NCI-H1436 (cell line): ENCODE measurements at places on chromosomes 5 and 9.

DNA sequence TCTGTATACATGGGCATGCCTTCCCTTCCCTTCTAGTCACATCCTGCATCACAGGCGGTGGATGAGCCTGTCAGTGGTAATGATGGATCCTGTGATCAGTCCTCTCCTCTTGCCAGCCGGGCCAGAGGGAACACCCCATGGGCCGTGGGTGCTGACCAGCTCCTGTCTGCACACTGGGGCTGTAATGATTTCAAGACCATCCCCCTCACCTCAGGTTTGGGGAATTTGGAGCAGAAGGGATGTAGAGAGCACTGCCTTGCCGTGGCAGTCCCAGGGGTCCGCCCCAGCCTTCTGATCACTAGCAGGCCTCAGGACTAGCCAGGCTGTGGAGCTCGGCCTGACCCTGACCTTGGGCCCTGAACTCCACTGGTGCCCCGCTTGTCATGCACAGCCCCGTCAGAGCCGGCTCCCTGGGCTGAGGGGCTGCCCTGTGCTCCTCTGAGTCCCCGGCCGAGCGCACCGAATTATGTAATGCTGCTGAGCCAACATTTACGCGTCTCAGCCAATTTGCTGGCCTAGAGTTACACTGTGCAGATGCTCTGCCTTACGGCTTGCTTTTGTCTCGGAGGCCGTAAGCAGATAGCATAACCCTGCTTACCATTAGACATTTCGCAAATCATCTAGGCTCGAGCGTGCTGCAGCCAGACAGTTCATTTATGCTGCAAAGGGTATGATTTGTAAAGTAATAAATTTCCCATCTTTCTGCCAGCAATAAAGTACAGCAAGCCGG, 155.3 kb downstream of the MACROH2A1 start:
- DNase-seq = no peak

GRCh38 chr5:77636641-77637169, 1.8 kb downstream of the OTP start:
- no peak for DNase-seq

DNA sequence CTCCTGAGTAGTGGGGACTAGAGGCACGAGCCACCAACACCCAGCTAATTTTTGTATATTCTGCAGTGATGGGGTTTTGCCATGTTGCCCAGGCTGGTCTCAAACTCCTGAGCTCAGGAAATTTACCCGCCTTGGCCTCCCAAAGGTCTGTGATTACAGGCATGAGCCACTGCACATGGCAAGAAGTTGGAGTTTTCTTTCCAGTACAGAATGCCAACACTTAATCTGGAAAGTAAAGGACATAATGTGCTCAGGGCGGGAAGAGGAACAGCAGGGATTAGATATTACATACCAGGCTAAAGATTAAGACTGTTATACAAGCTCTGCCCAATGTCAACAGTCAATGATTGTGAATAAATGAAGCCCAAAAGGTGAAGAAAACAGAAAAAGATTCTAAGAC, 47.2 kb upstream of the AGXT2 start:
- no peak for DNase-seq

GRCh38 chr5:78550891-78551290, 97.7 kb downstream of the LHFPL2 start:
- DNase-seq = no peak

- DNase-seq = peak; percentile 70
These were observed 33.5 kb downstream of the ANXA6 start for GRCh38 chr5:151123897-151124751.

DNA sequence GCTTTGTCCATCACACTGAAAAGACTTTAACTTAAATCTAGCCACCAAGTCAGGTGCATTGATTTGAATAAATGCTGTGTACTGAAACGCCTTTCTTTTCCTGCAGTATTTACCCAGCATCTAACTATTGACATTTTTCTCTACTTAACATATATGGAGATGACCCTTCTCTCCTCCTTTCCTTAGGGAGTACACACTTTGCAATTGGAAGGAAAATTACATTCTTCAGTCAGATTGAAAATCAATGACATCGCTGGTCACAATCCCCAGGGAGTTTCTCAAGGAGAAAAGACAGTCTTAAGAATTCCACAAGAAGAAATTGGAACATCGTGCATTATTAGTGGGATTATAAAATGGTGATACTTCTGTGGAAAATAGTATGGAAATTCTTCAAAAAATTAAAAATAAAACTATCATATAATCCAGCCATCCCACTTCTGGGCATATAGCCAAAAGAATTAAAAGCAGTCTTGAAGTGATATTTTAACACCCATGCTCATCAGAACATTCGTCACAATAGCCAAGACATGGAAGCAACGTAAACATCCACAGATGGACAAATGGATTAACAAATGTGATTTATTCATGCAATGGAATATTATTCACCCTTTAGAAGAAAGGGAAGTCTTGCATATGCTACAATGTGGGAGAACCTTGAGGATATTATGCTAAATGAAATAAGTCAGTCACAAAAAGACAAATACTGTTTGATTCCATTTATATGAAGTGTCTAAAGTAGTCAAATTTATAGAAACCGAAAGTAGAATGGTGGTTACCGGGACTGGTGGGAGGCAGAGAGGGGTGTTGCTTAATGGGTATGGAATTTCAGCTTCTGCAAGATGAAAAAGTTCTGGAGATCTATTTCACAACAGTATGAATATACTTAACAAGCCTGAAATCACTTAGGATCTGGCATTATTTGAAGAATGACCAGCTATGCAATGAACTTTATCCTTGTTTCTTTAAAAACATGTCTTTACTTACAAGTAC, 14.3 kb upstream of the FREM1 start:
- no peak for DNase-seq

DNA sequence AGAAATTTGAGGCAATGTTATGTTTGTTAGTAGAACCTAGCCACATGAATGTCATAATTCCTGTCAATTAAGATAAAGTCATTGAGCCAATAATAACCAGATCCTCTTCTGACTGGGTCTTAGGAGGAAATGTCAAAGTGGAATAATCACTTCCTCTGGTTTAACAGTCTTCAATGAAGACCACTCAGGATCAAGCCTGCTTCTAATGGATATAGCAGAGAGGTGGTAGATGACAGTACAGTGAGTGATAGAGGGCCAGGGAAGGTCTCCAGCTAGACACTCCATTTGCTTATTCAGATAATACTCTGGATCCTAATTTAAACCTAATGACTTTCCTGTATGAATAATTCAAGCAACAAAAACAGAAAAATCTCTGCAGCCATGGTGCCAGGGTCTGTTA, 474.2 kb downstream of the DNAH5 start:
- no peak for DNase-seq

DNA sequence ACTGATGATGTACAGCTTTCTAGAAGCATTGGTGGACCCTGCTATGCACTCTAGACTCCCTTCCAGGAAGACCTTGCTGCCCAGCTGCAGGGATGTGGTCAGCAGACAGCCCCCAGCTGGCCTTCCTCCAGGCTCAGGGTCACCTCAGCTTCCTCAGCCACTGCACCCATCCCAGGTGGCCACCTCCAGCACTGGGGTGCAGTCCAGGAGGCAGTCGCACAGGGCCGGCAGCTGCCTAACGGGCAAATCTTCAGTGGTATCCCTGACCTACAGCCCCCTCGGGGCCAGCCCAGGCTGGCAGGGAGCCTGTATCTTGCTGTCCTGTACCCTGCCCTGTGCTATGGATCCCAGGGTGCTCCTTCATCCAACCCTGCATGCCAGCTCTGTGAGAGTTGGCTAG, 81.8 kb downstream of the GADD45G start:
- no peak for DNase-seq

- DNase-seq = peak; percentile 63
These were observed 27.9 kb upstream of the RECK start for GRCh38 chr9:36008774-36009300.

- DNase-seq = no peak
These were observed 47.7 kb upstream of the NTRK2 start for GRCh38 chr9:84621811-84622210.

- DNase-seq = no peak
These were observed 117.0 kb upstream of the GNA14 start for GRCh38 chr9:77764894-77765780.

- DNase-seq = peak; percentile 25
These were observed 282.1 kb downstream of the CRB2 start for GRCh38 chr9:123637945-123638634.

DNA sequence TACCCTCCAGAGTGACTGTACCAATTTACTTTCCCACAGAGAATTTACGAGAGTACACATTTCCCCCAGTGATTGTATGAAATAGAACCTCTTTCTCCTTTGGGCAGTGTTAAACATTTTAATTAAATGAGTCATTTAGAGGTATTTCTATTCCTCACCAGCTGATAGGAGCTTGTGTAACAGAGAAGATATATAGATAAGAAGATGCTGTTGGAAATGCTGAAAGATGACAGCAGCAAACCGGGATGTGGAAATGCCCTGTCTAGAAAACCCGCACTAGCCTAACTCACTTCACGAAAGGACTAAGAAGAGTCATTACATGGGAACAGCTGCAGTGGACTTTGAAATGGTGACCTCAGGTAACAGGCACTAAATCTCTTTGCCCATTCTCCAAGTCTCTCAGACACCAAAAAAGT, 68.3 kb downstream of the LPAR1 start:
- DNase-seq = no peak

DNA sequence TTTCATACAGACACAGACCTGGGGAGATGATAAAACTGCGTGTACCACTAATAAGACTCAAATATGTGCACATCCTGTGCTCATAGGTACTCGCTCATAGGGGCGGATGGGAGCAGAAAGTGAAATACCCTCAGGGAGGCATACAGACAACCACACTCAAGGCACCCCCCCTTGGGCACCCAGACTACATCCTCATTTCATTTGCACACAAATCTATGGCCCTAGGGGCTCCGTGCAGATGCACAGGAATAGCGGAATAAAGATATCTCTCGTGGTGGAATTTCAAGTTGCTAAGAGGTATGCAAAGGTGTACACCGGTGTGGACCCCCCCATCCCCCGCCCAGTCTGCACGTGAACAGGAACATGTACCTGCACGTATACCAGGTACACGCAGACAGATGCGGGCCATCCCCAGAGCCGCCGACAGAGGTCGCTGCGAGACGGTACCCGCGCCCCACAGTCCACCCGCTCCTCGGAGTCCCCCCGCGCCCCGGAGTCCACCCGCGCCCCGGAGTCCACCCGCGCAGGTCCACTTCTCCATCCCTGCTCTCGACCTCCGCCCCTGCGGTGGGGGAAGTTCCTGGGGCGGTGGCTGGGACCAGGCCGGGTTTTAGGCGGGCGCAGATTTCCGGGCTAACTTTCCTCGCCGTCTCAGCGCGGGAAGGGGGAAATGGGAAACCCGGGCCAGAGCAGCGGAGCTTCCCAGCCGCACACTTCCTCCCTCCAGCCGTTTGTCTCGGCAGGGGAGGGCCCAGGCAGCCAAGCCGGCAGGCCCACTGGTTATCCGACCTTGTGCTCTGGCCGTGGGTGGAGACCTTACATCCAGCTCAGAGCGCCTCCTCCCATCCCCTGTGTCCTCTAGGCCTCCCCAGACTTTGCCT, 1.0 kb upstream of the IL12B start:
- peak; percentile 67 for DNase-seq
